Tibial artery (tissue), 4 donors: ENCODE measurements at places on chromosomes 12 and 14.

DNA sequence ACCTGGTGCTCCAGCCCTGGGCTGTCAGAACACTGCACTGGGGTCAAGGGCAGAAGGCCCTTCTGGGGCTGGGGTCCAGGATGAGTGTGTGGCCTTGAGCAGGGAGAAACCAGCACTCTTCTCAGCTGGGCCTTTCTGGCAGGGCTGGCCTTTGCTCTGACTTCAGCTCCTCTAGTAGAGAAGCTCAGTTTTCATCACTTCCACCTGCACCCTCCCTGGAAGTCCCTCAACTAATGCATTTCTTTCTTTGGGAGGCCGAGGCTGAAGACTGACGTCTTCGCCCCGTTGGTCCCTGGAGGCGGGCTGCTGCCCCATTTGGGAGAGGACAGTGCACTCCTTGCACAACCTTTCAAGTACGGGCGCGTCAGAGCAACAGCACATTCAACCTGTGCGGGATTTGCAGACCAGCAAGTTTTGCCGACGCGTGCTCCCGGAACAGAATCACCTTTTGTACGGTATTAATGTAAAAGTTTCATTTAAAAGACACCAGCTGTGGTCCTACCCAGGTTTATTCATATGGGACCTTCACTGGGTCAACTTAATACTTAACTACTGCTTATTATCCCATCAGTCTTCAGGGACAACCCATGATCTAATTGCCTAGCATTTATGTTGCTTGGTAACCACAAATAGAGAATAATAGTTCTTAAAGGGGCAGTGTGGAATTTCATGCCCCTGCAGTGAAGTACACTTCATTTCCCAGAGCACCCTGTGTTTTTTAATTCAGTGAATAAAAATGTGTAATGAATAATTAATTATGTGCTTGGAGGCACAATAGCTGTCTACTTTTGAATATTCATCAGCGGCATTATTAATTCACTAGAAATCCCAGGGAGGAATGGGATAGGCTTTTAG is 134.8 kb upstream of the VRK1 start:
- no peak for DNase-seq

GRCh38 chr14:52286661-52287649 is 19.5 kb downstream of the PTGDR start:
- DNase-seq: no peak

DNA sequence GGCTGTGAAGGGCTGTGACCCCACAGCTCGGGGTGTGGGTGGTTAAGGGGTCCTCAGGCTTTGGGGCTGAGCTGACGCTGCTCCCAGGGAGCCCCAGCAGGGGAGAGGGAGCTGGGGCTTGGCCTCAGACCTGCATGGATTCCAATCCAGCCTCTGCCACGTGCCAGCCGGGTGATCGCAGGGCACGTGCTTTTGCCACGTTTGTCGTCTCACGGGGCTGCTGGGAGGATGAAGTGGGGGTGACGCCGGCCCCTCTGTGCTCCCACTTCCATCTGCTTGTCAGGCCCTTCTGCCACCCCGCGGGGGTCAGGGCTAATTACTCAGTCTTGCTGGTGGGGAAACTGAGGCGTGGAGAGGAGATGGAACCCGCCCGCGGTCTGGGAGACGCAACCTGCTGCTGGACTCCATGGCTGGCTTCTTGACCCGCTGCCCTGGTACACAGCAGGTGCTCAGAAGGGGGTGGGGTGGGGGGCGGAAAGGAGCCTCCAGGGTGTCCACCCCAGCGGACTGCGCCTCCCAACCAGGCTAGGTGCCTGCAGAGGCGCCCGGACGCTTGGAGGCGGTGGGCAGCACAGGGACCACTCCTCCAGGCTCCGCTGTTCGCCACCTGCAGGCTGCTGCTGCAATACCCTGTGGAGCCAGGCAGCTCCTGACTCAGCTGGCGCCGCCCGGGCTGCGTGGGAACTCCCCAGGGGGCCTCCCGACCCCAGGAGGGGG is 36.4 kb upstream of the PRIMA1 start:
- DNase-seq: no peak

DNA sequence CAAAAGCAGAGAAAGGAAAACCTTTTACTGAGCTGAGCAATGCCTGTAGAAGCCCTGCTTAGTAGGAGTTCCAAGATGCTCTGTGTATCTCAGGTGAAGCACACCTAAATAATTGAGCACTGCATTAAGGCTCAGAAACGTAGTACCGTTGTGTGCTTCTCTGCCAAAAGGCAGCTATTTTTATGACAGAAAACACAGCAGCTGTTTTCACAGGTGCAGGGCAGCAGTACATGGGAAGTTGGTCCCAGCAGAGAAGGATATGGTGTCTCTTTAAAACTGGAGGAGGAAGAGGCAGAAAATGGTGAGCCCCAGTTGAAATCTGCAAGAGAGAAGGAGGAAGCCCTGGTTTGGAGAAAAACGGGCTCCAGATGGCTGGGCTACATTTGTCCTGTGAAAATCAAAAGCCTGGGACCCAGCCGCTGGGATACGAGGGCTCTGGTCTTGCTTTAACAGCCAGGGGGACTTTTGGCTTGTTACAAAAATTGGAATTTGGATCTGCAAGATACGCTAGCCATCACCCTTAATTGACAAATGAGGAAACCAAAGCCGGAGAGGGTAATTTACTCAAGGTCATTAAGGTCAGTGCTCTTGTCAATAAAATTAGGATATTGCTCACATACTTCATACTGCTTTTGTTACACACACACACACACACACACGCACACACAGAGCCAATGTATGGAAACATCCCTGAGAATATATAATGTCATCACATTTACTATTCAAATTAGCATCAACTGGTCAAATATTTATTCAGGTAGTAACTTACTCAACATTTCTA is 27.3 kb downstream of the SPRING1 start:
- no peak for DNase-seq

DNA sequence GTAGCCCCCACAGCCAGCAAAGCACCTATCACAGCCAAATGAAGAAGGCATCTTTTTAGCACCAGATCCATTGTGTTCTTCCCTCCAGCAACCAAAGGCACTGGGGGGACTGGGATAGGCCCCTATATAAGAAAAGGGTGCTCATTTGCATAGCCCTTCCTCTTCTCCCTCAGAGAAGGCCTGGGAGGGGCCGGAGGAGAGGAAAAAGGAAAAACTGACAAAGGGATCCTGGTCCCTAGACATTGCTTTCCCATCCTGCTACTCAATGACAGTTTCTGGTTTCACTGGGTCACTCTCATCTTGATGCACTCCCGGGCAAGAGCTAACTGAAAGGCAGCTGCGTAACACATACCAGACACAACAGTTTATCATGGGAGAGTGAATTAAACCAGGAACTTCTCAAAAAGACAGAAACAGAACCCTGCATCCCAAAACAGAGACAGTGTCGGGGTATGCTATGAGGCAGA is at the start of gene PMEL:
Gene PMEL, minus strand, starts transcription at position 102 of the 467 bp plus-strand sequence. Its CDS starts 31 bp downstream, at position 71.
- no peak for DNase-seq

DNA sequence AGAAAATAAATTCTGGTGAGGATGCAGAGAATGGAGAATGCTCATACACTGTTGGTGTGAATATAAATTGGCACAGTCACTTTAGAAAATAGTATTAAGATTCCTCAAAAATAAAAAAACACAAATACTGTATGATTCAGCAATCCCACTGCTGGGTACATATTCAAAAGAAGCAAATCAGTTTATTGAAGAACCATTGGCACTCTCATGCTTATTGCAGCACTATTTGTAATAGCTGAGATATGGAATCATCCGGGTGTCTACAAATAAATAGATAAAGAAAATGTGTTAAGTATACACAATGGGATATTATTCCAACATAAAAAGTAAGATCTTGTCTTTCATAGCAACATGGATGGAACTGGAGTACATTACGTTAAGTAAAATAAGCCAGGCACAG is 579.4 kb upstream of the SEL1L start:
- no peak for DNase-seq

DNA sequence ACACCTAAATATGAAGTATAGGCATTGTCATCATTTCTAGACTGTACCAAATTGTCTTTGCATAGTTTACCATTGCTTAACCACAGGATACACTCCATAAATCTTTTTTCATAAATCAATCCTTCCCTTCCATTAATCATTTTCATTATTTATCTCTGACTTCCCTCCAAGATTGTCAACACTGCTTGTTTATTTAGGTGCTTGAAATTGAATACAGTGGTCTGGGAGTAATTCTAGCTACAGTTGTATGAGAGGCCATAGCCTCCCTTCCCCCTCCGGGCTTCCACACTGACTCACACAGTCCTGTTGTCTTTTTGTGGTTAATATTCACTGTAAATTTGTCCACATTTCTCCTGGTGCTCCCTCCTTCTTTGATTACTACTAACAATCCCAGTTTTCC is 114.2 kb upstream of the ARID2 start:
- DNase-seq: no peak

DNA sequence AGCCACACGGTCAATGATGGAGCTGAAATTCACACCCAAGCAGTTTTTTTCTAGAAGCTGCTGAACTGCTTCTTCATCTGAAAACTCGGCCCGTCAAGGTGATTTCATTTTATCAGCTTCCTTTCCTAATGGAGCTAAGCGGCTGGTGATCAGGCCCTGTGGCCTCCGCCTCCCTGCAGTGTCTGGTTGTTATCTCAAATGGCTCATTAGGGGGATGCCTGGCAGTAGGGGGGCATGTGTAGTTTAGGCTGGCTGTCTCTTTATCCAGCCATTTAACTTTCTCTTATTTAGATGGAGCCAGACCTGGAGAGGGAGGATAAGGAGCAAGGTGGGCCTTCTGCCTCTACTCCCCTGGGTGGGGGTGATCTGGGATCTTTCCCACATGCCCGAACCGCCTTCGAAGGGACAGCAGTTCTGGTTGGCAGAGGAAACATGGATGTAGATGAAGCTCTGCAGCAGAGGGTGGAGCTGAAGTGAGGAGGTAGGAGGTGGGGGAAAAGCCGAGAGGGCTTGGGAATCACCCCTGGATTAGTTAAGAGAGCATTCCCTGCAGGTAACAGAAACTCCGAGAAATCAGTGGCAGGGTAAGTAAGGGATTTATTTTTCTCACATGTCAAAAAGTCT is 64.4 kb downstream of the TGFB3 start:
- DNase-seq: no peak

DNA sequence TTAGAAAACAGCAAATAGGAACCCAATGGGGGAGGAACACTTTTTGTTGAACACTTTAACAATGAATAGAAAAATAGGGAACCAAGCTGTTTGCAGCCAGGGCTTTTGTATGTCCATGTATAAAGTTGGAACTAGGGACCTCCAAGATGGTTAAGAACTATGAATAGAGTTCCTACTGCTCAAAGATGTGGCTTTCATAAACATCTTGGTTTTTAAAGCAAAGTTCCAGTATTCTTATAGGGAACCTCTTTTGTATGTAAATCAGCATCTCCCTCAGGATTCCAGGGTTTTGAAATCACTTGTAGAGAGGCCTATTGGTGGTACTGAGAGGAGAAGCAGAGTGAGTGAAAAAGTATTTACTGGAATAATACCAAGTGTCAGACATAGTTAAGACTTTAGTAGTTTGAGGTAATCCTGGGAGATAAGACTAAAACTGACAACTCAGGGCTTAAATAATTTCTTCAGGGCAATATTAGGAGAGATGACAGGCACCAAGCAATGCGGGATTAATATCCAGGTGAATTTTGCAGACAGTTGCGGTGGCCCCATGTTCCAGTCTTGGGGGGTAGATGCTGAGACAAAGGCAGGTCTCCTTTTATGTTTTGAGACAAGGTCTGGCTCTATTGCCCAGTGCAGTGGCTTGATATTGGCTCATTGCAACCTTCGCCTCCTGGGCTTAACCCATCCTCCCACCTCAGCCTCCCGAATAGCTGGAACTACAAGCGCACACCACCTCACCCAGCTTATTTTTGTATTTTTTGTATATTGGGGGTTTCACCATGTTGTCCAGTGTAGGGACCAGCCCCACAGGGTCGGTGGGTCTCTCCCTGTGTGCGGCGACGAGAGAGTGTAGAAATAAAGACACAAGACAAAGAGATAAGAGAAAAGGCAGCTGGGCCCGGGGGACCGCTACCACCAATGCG is 10.4 kb upstream of the EID3 start:
- DNase-seq: no peak

DNA sequence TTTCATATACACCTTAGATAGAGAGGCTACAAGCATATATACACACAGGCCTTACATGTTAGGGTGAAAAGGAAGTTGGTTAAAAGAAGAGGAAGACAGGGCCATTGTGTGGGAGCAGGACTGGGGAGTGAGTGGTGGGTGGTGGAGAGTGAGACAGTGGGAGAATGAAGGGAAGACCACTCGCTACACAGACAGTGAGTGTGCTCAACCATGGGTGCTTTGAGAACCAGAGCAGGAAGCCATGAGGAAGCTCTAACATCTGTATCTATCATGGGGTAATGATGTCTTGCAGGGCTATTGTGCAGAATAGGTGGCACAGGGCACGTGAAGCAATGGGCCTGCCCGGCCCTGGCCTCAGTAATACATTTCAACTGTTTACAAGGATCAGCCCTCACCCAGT is 11.4 kb upstream of the KRT74 start:
- DNase-seq: peak; percentile 5

DNA sequence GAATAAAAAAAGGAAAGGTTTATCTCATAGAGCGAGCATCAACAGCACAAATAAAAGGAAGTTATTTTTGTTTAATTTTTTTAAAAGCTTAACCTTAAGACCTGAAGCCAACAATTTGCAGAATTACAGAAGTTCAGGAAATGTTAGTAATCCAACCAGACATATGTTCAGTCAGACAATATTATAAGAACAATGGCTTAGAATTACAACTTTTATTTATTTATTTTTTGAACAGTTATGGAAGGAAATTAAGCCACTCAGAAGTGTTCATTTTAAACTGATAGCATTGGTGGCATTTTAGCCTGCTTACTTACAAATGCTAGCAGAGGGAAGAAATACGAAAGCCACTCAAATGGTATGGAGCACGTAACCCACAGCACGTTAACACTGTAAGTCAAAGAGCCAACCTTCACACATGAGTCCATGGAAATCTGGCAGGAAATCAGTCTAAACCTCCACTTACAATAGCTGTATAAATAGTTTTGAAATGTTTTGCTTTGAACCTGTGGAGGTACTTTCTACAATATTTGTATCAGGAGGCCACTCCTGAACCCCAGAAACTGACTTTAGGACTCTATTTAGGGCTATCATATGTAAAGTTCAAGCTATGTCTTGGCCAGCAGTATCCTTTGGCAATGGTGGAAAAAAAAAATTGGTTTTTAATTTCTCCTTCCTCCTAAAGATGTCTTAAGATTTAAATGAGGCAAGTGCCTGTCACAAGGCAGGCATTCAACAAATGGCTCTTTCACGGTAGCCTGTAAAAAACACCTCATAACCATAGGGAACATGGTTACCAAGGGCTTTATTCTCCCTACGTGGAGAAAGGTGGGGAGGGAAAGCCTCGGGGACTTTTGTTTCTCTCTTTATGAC is 102.3 kb downstream of the ITPR2 start:
- DNase-seq: no peak

GRCh38 chr12:54412786-54413185 is 6.3 kb downstream of the ITGA5 start:
- peak; percentile 23 for DNase-seq

DNA sequence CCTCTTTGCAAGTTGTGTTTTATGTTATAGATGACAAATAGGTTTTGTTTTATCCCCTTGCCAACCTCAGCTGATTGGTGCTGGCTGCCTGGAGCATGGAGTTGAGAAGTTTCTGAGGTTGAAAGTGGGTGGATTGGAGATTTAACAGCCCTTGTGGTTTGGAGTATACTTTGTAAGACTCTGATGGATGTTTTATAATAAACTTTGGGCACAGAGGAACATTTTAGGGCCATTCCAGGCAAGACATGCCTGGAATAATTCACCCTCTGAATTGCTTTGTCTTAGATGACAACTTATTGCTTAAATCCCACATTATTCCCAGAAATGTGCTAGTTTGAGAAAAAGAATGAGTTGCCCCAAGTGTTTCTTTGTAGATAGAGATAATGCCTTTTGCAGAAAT is 158.9 kb downstream of the SLC5A8 start:
- no peak for DNase-seq

GRCh38 chr12:82398879-82399278 is 40.5 kb downstream of the METTL25 start:
- DNase-seq: no peak

GRCh38 chr12:86379337-86379736 is 123.1 kb upstream of the MGAT4C start:
- no peak for DNase-seq
